Activated CD8-positive, alpha-beta T cell treated with anti-CD3 and anti-CD28 coated beads, Interleukin-2, amount 10 ng/mL, durations not matched to agents 7 days and 5 days (primary cell): ENCODE measurements at places on chromosomes 7 and 10. TPM values are rescaled to one million over a fixed set of nuclear protein-coding genes. Genes with fewer than 3 reads are reported as not detected.

Gene SLIT1
- 0.70 TPM for total RNA-seq

GRCh38 chr10:125761961-125762360, 13.7 kb downstream of the MMP21 start:
- H3K36me3 ChIP-seq, result peaks cover 68% of the 10 kb centered on the region
- DNase-seq, result no peak
- H3K4me3 ChIP-seq, result no peak overlapping the region
- H3K27ac ChIP-seq, result no peak overlapping the region

- no peak overlapping the region for H3K27ac ChIP-seq
- H3K4me1 ChIP-seq, result peaks cover 27% of the 10 kb centered on the region
- DNase-seq, result no peak
These were observed 231.0 kb upstream of the PRSS58 start for GRCh38 chr7:142488842-142489241.

GRCh38 chr7:101952355-101953247, 135.2 kb downstream of the CUX1 start:
- no peak overlapping the region for H3K4me3 ChIP-seq
- no peaks in the 10 kb centered on the region for H3K27me3 ChIP-seq
- H3K4me1 ChIP-seq, result peaks cover 5% of the 10 kb centered on the region
- no peak for DNase-seq

DNA sequence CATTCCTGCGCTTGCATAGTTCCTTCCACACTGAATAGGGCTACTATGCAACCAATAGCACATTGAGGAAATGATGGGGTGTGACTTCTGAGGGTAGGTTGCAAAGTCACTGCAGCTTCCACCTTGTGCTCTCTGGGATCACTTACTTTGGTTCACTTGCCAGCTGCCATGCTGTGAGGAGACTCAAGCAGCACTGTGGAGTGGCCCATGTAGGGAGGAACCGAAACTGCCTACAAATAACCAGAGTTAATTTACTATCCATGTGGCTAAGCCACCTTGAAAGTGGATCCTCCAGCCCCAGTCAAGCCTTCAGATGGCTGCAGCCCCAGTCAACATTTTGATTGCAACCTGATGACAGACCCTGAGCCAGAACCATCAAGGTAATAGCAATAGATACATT, 64.3 kb downstream of the FAM204A start:
- no peak for DNase-seq
- no peaks in the 10 kb centered on the region for H3K36me3 ChIP-seq
- H3K27ac ChIP-seq, result no peak overlapping the region
- peaks cover 2% of the 10 kb centered on the region for H3K27me3 ChIP-seq

Gene SPDYE2B
- total RNA-seq, result not detected

DNA sequence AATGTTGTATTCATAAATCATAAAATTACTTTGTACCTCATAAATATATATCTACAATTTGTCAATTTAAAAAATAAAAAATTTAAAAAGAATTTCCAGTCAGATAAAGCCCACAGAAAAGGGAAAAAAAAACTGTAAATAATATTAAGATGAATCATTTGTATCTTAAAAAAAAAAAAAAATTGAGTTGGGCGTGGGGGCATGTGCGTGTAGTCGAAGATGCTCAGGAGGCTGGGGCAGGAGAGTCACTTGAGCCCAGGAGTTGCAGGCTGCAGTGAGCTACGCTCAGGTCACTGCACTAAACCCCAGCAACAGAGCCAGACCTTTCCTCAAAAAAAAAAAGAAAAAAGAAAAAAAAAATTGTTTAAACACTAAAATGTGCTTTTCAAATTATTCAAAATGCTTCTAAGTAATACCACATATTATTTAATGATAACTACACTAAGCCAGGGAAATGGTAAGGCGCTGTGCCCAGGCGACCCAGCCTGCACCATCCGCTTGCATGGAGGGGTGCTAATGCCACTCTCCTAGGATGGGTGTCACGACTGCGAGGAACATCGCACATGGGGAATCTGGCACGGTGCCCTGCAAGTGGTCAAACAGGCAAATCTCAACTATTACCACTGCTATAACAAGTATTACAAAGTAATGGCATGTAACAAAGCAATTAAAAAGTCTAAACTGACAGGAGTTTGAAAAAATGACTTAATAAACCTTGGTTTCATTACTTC, 15.4 kb downstream of the GLUD1 start:
- no peak overlapping the region for H3K4me3 ChIP-seq
- H3K4me1 ChIP-seq, result peaks cover 20% of the 10 kb centered on the region
- no peak for DNase-seq
- H3K36me3 ChIP-seq, result peaks cover 31% of the 10 kb centered on the region

Gene GSDME
- 2.9 TPM for total RNA-seq

Gene GPR15LG
- not detected for total RNA-seq

- H3K4me3 ChIP-seq, result no peak overlapping the region
- no peaks in the 10 kb centered on the region for H3K36me3 ChIP-seq
- no peak overlapping the region for H3K27ac ChIP-seq
These were observed 115.9 kb upstream of the MEOX2 start for GRCh38 chr7:15802425-15802824.

Gene NPY4R
- not detected for total RNA-seq
